ENCODE measurements at places on chromosomes 13 and 19.

DNA sequence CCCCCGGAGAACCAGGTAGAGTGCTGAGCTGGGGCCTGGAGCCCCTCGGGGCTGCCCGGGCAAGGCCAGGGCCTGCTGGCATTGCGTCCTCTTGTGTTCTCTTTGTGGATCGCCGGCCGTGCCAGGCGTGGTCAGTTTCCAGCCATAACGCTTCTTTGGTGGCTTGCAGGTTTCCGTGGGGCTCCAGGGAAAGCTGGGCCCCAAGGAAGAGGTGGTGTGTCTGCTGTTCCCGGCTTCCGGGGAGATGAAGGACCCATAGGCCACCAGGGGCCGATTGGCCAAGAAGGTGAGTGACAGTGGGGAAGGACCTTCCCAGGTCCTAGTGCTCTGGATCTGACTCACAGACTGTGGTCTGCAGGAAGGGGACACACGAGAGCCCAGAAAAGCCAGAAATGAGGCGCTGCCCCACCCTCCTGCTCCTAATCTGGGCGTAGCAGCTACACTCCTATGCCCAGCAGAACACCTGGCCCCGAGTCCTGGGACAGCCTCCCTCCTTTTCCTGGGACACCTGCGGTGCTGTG lies 57.5 kb downstream of the RAB20 start:
- no peak for DNase-seq

DNA sequence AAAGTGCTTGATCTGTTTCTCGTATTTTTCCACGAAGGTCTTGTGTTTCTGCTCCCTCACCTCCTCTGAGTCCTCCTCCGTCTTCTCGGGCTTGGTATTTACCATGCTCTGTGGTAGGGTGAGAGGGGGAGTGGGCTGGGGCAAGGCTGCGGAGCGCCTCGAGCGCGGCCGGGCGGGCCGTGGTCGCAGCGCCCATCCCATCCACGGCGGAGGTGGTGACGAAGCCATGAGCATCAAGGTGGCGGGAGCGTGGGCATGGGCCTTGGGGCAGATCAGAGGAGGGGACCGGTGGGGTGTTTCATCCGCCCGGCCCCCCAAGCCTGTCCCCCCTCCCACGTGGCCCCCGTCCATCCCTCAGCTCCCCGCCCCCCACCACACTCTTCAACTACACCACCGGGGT lies 7.9 kb downstream of the CDC37 start:
- no peak for DNase-seq

DNA sequence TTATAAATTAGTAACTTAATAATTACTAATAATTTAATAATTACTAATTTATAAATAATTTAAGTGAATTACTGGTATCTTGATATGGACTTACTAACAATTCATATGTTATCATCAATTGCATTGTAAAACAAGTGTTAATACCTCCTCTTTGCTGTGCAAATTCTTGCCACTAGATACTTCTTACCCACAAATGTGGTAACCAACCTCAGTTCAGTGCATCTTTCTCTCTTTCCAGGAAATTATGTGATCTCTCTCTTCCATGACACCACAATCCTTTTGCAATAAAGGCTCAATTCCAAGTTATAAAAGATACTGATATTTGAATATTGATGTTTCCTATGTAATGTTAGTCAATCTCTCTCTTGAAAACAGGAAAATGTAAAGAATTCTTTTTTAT lies 408.6 kb upstream of the MIR17HG start:
- DNase-seq, result no peak

DNA sequence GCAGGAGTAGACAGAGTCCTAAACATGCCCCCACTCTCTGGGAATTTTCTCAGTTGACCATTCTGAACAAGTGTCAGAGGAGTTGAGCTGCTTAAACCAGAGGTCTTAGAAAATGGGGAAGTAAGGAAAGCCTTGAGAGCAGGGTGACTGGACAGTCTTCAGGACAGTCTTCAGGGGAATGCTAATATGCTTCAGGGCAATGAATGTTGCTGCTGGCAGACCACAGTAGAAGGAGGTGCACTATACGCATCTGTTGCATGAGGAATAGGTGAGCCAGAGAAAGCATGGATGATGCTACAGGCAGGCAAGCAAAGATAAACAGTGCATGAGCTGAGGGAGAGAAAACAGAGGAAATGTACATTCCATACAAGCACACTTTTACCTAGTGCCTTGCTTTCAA lies 196.6 kb upstream of the GPR12 start:
- DNase-seq, result no peak

GRCh38 chr19:11377237-11377636 lies 2.8 kb downstream of the SWSAP1 start:
- DNase-seq, result no peak

DNA sequence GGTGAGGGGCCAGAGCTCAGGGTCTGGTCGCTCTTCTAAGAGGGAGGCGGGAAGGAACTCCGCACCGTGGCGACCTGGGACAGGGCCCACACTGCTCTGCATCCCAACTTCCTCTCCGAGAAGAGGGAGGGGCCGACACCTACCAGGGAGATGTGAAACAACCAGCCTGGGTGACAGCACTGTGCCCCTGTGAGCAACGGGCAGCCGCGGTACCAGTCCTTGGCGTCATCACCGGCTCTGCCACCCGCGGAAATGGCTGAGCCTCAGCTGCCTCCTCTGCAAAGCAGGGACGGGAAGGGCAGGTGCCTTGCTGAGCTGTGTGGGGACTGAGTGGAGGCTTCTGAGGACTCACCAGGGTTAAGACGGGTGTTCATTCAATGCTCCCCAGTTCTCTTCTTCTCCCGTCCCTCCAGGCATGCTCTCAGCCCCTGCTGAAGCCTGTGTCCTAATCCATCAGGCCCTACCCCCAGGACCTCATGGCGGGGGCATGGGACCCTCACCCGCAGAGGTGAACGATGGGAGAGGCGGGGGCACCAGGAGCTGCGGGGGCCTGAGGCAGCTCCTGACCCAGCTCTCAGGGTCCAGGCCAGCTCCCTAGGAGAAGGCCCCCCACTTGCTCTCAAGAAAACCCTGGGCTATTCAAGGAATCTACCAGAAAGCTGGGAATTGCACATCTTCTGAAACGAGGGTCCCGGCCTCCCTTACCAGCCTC lies 9.3 kb downstream of the ZNF787 start:
- no peak for DNase-seq

GRCh38 chr19:53308339-53308811 lies 25.2 kb upstream of the ZNF845 start:
- DNase-seq, result peak; percentile 56

GRCh38 chr13:91546900-91547299 lies 148.5 kb downstream of the GPC5 start:
- DNase-seq, result no peak

Measured in H1 (cell line).